ENCODE measurements at places on chromosomes 11 and 22.
A peak's percentile ranks its signal among the peaks of the same experiment; 100 is the strongest.

- no peak for DNase-seq
These were observed 86.3 kb downstream of the CCDC83 start for GRCh38 chr11:85941380-85941973.

DNA sequence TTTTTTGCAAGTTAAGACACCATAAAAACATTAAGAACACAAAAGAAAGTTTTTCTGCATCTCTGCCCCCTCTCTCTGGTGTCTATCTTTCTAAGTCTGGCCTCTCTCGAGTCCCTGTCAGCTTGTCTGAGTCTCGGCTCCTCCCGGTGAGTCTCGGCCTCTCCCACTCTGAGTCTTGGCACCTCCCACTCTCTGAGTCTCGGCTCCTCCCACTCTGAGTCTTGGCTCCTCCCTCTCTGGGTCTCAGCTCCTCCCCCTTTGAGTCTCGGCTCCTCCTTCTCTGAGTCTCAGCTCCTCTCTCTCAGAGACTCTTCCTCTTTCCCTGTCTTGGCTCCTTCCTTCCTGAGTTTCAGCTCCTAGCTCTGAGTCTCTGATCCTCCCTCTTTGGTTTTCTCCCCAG lies 72.5 kb upstream of the AMPD3 start:
- DNase-seq = peak; percentile 14

DNA sequence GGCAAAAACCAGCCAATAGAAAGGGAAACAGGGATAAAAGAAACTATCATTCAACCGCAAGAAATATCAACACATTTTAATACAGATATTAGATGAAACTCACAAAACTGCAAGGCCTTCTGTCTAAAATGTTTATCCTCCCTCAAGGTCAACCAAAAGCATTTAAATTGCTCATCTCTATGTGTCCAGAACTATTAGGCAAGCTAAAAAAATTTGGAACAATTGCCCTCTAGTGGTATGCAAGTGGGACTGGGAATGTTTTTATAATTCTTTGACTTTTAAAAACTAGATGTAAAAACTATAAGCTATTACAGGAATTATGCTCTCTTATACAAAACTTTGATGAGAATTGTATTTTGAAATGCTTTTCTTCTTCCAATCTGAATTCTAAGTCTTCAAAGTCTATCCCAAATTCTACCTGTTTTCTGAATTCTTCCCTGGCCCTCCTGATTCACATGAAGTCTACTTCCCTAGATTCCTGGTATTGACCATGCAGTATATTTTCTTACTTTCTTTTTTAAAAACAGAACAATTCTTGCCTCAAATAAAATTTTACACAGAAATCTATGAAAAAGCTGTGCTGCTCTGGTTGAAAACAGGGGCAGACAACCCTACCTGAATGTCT lies 4.9 kb downstream of the CWC15 start:
- DNase-seq = peak; percentile 7

GRCh38 chr11:57476757-57477506 lies 16.6 kb downstream of the RTN4RL2 start:
- DNase-seq = peak; percentile 66

DNA sequence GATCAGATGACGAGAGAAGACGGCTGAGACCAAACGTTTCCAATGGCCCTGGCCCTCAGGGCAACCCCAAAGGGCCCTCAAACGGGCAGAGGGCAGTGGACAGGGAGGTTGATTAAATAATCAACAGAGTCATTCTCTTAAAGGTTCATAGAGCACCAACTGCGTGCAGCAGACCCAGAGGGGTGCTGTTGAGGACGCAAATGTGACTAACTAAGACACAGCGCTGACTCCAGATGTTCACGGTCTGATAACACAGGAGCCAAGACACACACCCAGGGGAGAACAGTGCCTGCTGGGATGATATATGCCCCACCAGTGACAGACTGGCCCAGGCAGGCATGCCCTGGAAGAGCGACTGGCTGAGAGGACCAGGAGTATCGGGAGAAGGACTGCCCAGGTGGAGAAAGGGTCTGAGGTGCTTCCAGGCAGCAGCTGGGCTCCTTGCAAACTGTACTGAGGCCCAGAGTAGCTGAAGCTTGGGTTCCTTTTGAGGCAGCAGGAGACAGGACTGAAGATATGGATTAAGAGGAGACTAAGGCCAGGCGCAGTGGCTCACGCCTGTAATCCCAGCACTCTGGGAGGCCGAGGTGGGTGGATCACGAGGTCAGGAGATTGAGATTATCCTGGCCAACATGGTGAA lies 7.7 kb downstream of the VWCE start:
- DNase-seq = no peak

GRCh38 chr11:18633256-18634139 lies 644 bp downstream of the SPTY2D1 start:
- DNase-seq = no peak

GRCh38 chr11:72354356-72355115 lies 79.8 kb downstream of the CLPB start:
- no peak for DNase-seq

All from LoVo (cell line).